ENCODE measurements at places on chromosomes 3 and 15.

DNA sequence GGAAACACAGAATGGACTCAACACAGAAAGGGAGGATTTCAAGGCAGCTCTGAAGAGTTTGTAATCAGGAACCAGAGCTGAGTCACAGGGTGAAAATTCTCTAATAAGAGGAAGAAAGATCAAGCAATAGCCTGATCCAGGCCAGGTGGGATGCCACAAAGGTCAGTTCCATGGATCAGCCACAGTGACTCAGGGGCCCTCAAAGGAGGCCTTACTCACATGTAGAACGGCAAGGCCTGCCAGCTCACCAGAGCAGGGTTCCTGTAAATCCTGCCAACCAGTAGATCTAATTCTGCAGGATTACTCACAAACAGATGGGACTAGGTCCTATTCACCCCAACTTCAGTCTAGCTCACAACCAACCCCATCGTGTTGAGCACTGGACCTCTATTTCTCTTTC lies 78.3 kb upstream of the PPP2R3A start:
- DNase-seq = no peak

DNA sequence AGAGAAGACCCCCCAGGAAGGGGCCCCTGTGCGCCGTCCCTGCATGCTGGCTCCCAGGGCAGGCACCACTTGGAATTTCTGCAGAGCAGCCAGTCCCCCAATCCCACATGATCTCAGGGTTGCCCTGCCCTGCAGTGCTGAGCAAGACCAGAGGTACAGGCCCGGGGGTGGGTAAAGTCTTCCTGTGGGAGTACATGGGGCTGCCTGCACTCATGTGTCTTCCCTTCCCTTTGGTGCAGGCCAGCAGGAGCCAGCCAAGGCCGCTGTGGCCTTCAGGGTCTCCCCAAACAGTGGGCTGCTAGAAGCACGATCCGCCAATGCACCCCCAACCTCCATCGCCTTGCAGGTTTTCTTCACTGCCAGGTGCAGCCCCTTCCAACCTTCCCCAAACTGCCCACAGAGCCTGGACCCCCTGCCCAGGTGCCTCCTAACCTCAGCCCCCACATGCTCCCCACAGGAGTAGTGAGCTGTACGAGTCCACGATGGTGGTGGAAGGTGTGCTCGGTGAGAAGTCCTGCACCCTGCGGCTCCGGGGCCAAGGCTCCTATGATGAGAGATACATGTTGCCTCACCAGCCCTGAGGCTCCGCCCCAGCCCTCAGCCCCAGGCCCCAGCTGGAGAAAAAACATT lies 15.0 kb downstream of the ACAA1 start:
- DNase-seq = no peak

GRCh38 chr3:88076712-88077111 lies 17.7 kb downstream of the ZNF654 start:
- no peak for DNase-seq

DNA sequence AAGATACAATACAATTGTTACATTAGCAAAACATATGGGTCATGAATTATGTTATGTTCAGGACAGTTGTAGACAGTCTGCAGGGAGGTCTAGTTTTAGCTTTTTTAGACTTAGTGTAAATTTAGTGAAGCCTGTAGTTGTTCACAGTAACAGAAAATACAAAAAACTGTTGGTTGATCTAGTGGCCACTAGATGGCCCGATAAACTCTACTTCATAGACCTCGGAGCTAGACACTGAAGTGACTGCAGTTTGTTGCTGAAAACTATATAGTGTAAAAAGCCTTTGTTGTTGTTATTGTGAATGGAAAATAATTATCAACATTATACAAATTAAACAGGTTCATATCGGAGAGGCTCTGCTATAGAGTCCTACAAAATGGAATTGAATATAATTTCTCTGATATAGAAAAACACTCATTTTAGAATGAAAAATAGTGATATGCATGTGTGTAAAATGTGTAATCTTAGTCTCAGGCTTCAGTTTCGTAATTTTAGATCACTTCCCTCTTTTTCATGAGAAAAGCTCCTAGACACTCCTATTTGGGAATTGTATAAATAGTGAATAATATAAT lies 18.3 kb downstream of the MAGEL2 start:
- no peak for DNase-seq

- DNase-seq = no peak
Measured at GRCh38 chr3:63908081-63908736, 4.0 kb downstream of the SCAANT1 start.

GRCh38 chr3:168272343-168272985 lies 176.7 kb upstream of the GOLIM4 start:
- no peak for DNase-seq

- no peak for DNase-seq
Measured at GRCh38 chr15:77975332-77976094, 102.0 kb downstream of the TBC1D2B start.

- DNase-seq = no peak
Measured at GRCh38 chr15:58165661-58166060, 27.5 kb downstream of the AQP9 start.

DNA sequence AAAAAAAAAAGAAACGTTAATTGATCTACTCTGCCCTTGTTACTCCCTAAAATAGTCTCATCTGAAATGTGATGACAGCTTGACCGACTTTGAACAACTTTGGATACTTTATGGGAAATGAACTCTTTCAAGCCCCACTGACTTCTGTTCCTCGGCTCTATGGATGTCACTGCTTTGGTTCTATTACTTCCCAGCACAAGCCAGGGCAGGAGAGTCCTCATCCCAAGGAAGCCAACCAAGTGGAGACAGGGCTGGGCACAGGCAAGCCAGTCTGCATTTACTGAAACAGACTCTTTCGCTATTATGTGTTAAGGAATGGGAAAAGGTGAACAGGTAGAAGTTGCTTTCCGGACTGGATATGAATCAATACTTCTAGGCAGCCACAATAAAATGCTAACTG lies 444.0 kb downstream of the FOXP1 start:
- DNase-seq = no peak

DNA sequence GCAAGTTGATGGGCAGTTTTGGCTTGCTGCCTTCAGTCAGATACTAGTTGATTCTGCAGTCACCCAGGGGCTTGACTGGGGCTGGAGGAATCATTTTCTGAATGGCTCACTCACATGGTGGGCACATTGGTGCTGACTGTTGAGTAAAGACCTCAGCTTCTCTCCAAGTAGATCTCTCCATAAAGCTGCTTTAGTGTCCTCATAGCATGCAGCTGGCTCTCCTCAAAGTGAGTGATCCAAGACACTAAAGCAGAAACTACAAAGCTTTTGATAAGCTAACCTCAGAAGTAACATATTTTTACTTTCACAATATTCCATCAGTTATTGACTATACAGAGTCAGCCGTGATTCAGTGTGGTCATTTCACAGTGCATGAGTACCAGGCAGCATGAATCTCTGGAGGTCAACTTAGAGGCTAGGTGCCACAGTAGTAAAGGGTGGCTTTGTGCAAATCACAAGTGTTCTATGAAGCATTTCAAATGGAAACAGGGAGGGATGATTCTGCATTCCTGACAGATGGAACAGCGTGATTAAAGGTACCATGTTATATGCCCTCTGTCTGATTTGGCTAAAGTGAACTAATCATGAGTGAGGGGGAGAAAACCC lies 24.3 kb upstream of the ATP8B4 start:
- DNase-seq = no peak

GRCh38 chr3:187286467-187287059 lies 5.0 kb downstream of the MASP1 start:
- DNase-seq = no peak

GRCh38 chr3:175238801-175239200 lies 379.7 kb downstream of the NAALADL2 start:
- DNase-seq = no peak

DNA sequence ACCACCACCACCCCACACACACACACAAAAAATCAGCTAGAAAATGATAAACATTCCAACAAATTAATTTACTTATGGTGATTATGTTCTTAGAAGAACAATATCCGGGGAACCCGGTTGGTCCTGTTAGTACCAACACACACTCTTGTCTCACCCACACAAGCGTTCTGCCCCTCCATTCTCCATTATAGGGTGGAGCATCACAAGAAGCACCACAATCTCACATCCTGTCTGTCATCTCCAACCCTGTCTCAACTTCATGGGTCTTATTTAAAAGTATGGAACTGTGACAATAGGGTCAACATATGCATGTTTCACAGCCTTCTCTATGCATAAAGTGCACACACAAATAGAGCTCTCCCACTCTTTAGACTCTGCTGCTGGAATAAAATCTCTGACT lies 5.6 kb downstream of the GSK3B start:
- DNase-seq = no peak

GRCh38 chr3:69448877-69449276 lies 63.0 kb upstream of the FRMD4B start:
- no peak for DNase-seq

DNA sequence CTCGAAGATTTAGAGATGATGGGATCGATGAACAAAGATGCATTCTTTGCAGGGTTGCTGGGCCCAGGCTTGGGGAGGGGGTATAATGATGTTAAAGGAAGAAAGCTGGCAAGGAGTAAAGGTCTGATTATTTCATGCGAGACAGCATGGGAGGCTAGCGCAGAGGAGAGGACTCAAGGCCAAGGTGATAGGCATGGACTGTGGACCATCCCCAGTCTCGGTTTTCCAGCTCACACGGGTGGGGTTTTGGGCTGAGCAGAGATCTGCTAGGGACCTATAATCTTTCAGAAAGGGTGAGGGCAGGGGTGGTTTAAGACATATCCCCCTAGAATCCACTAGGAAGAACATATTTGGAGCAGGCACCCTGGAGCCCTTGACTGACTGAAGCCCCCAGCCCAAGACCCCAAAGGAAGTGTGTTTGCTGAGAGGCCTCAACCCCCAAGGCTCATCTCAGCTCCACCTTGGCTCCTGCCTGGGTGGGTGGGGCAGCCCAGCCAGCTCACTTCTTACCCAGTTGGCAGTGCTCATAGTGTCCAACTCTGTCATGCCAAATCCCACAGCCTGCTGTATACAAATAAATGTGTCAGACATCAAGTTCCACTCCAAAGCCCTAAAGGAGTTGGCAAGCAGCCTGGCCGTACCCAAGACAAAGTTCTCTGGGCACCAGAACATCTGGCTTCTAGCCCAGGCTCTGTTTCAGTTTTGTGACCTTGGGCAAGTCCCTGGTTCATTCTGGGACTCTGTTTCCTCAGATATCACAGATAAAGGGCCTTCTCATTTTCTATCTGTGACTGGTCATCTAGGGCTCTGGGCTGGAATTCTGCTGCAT lies 17.9 kb downstream of the ACSBG1 start:
- no peak for DNase-seq

- DNase-seq = no peak
Measured at GRCh38 chr3:154085071-154085470, 36.1 kb upstream of the ARHGEF26 start.

- no peak for DNase-seq
Measured at GRCh38 chr15:70023769-70024491, 73.8 kb downstream of the TLE3 start.

DNA sequence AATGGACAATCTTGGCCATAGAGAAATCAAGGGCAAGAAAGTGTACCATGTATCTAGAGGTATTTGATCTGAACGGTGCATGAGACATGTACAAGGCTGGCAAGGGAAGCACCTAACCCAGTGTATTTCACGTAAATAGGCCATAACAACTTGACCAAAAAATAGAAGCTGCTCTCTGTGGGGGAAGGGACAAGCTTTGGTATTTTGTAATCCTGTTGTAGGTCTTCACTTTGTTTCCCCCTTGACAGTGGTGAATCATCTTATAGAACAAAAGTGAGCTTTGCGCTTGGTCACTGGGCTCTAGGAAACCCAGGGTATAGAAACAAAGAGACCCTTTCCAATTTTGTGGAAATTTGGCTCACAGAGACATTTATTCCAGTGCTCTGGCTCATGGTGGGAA lies 21.0 kb downstream of the LARS2 start:
- no peak for DNase-seq

- DNase-seq = no peak
Measured at GRCh38 chr3:188151438-188151837, 2.5 kb upstream of the LPP start.

DNA sequence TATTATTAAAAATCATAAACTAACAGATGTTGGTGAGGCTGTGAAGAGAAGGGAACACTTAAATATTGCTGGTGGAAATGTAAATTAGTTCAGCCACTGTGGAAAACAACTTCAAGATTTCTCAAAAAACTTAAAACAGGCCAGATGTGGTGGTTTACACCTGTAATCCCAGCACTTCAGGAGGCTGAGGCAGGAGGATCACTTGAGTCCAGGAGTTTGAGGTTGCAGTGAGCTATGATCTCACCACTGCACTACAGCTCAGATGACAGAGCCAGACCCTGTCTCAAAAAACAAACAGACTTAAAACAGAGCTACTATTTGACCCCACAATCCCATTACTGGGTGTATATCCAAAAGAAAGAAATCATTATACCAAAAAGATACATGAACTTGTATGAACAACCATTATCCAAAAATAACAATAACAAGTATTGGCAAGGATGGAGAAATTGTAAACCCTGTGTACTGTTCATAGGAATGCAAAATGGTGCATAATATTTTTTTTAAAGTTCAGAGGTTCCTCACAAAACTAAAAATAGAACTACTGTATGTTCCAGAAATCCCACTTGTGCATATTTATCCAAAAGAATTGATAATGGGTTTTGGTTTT lies 25.5 kb downstream of the ZNF148 start:
- DNase-seq = no peak

DNA sequence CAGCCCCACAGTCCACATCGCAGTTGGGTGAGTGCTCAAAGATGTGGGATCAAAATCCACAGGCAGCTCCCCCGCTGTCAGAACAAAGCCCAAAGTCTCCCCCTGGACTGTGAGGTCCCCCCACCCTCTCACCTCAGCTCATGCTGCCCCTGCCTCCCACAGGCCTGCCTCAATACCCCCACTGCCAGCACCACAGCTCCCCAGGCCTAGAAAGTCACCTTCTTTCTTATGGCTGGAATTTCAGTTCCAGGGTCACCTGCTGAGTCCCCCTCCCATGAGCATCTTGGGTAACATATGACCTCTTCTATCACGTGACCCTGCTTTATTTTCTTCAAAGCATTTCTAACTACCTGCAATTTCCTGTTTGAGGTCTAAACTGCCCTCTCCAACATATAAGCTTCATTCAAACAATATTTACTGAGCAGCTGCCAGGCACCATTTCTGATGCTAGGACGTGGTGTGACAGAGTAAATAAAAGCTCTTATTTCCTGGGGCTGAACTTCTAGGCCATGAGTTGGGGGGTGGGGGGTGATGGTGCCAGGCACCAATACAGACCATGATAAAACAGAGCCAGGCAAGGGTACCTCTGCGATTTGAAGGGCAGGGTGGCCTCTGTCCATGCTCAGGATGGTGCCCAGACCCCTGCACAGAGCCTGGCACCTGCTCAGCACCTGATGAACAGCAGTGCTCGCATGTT lies 2.4 kb upstream of the TMEM89 start:
- no peak for DNase-seq

- no peak for DNase-seq
Measured at GRCh38 chr3:192169332-192169915, 557.9 kb downstream of the FGF12 start.

Data from CD4-positive, alpha-beta T cell treated with Interleukin-2 at 100 ng/mL for 4 hours (primary cell).